ENCODE measurements at places on chromosomes 2 and 18.

- DNase-seq, result no peak
Observed at GRCh38 chr2:122186761-122187222, 431.3 kb downstream of the TSN start.

GRCh38 chr18:23487738-23488570 is 15.4 kb upstream of the RMC1 start:
- peak; percentile 13 for DNase-seq

- no peak for DNase-seq
Observed at GRCh38 chr2:88856409-88857135, 165.1 kb downstream of the RPIA start.

DNA sequence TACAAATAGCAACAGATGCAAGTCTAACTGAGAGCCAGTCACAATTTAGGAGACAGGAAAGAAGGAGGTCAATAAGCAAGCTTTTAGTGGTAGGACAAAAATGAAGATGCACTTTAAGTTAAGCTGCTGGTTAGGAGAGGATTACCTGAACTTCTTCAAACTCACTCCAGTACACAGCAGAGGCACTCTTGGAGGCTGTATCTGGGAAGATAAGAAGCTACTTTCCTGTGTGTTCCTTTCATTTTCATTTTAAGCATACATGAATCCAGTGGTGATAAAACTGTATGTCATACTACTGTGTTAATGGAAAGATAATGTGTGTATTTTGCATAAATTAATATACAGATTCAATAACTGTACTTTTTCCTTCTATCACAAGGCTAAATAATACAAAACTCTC is 49.6 kb downstream of the HYCC2 start:
- no peak for DNase-seq

DNA sequence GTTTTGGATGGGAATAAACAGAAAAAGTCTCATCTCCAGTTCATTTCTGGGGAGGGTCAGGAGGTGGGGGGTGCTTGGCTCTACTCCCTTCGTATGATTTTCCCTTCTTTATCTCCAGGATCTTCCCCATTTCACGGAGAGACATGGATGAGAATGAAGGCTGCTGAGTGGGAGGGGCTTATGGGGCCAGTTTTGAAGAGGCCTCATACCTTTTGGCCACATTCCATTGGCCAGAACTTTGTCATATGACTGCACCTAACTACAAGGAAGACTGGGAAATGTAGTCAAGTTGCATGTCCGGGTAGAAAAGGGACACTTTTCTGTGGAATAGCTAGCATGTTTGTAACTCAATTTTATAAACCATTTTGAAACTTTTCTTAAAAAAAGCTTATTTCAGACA is 117.6 kb downstream of the NEDD4L start:
- peak; percentile 36 for DNase-seq

- DNase-seq, result no peak
Observed at GRCh38 chr2:25290811-25291495, 50.8 kb downstream of the DNMT3A start.

DNA sequence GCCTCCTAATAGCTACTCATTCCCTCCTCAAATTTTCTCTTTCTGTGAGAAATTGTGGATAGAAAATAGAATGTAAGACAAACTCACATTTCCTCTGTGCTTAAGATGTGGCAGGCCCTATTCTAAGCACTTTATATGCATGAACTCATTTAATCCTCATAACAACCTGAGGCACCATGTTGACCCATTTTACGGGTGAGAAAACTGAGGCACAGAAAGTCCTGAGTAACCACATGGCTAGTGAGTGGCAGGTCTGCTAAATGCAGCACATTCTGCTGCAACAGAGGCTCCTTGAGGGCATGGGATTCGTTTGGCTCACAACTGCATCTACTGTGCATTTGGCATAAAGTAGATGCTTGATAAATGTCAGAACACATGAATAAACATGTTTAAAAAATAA is 22.7 kb upstream of the RNF149 start:
- no peak for DNase-seq

DNA sequence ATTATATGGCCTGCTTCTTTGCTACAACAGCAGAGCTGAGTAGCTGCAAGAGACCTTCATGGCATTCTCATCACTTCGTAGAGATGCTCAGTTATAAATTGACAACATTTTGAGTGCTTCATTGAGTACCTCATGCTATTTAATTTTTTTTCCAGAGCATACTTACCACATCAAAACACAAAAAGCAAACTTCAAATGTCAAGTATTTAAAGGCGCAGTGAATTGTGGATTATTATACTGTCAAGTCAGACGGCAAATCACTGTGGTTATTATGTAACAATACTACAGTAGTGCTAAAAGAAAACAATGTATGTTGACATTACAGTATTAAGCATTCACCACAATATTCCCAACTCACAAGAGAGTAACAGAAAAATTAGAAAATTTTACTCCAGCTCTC is 12.5 kb downstream of the ZC3H8 start:
- DNase-seq, result no peak
